ENCODE measurements at places on chromosomes 3 and 15. TPM values are rescaled to one million over a fixed set of nuclear protein-coding genes. Genes with fewer than 3 reads are reported as not detected.

The ZNF662 gene
- total RNA-seq = 22.7 TPM

The TNIK gene
- 18.3 TPM for total RNA-seq

The KLHL18 gene
- total RNA-seq = 13.4 TPM

The IL20RB gene
- total RNA-seq = 0.23 TPM

The ASB14 gene
- total RNA-seq = 1.4 TPM

The GOLGA8T gene
- 0.80 TPM for total RNA-seq

The PAQR5 gene
- 2.3 TPM for total RNA-seq

The WDR72 gene
- 0.97 TPM for total RNA-seq

The AHSG gene
- 0.92 TPM for total RNA-seq

The RPL39L gene
- total RNA-seq = 7.9 TPM

The MME gene
- 9.2 TPM for total RNA-seq

The ACVR2B gene
- total RNA-seq = 5.9 TPM

Data from lung (tissue), 17 donors.